ENCODE measurements at places on chromosomes 1 and 21. TPM values are rescaled to one million over a fixed set of nuclear protein-coding genes. Genes with fewer than 3 reads are reported as not detected.

CHD5 gene
- total RNA-seq, result 0.77 TPM

RNU1-4 gene
- total RNA-seq, result not detected

SLC6A9 gene
- total RNA-seq, result 14.5 TPM

RNU1-2 gene
- 11.7 TPM for total RNA-seq

SELENBP1 gene
- total RNA-seq, result 8.4 TPM

PRDM16 gene
- total RNA-seq, result 0.05 TPM

S100A14 gene
- 0.40 TPM for total RNA-seq

TBX15 gene
- 0.02 TPM for total RNA-seq

RNF223 gene
- 0.38 TPM for total RNA-seq

OXCT2 gene
- 0.55 TPM for total RNA-seq

APCS gene
- not detected for total RNA-seq

C1QTNF12 gene
- 2.0 TPM for total RNA-seq

FAM229A gene
- 4.4 TPM for total RNA-seq

ATXN7L2 gene
- total RNA-seq, result 2.1 TPM

SERINC2 gene
- 17.5 TPM for total RNA-seq

IRF6 gene
- 0.12 TPM for total RNA-seq

IL19 gene
- total RNA-seq, result not detected

CYP4Z1 gene
- not detected for total RNA-seq

AK2 gene
- 146 TPM for total RNA-seq

C1orf167 gene
- not detected for total RNA-seq

SETSIP gene
- total RNA-seq, result not detected

CELA2B gene
- total RNA-seq, result 0.29 TPM

ATP6V0B gene
- total RNA-seq, result 156 TPM

EPHA2 gene
- total RNA-seq, result 153 TPM

ATAD3C gene
- total RNA-seq, result not detected

SKI gene
- total RNA-seq, result 23.6 TPM

ARMH1 gene
- 0.93 TPM for total RNA-seq

ST3GAL3 gene
- 2.7 TPM for total RNA-seq

TMEM61 gene
- 0.33 TPM for total RNA-seq

OR2T11 gene
- not detected for total RNA-seq

TP53BP2 gene
- 23.4 TPM for total RNA-seq

CHODL gene
- total RNA-seq, result not detected

DYNLT5 gene
- total RNA-seq, result not detected

IL12RB2 gene
- not detected for total RNA-seq

DPT gene
- not detected for total RNA-seq

TRIM17 gene
- not detected for total RNA-seq

ADORA3 gene
- total RNA-seq, result not detected

COL9A2 gene
- 0.36 TPM for total RNA-seq

FAM151A gene
- 0.05 TPM for total RNA-seq

LRRC7 gene
- not detected for total RNA-seq

S100A4 gene
- total RNA-seq, result 1,610 TPM

TMPRSS3 gene
- total RNA-seq, result 0.14 TPM

Data from A549 treated with CORT108297 at 1 μM for 4 hours (cell line).